Stimulated activated CD8-positive, alpha-beta memory T cell treated with anti-CD3 and anti-CD28 coated beads, Interleukin-4, amount 100 ng/mL, for 1 hour (primary cell): ENCODE measurements at places on chromosomes 6 and 20.

GRCh38 chr6:6758915-6759654 is 170.6 kb downstream of the LY86 start:
- no peak for DNase-seq

DNA sequence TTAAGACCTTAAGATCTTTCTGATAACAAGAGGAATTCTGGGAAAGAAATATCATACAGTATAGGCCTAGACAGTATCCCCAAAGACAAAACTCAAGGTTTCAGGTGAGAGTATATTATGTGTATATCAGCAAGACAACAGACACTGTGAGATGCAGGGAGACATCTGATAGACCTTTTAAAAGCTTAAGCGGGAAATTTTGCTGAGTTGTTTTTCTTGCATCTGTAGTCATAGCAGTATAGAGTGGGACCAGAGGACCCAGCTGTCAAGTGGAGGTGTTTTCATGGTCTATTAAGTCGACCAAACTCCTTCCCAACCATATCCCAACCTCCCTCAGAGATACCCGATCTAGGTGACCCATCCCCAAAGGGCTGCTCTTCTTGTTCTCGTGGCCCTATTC is 98.1 kb upstream of the THEMIS start:
- no peak for DNase-seq

GRCh38 chr20:60255866-60256265 is 297.6 kb downstream of the CDH26 start:
- no peak for DNase-seq

DNA sequence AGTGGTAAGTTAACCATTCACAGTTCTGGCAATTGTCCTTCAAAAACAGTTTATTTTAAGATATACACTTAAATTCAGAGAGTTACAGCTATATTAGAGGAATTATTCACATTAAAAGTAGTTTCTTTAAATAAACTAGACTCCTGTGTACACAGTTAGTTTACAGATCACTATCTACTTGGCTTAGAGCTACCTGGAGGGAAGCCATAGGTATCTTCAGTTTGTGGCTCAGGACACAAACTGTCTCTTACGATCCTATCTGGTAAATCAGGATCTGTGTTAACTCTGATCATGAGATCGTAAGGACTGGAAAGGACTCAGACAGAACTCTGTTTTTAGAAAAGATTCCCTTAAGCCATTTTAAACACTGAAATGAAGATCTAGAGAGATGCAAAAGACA is 160.9 kb downstream of the REV3L start:
- no peak for DNase-seq

DNA sequence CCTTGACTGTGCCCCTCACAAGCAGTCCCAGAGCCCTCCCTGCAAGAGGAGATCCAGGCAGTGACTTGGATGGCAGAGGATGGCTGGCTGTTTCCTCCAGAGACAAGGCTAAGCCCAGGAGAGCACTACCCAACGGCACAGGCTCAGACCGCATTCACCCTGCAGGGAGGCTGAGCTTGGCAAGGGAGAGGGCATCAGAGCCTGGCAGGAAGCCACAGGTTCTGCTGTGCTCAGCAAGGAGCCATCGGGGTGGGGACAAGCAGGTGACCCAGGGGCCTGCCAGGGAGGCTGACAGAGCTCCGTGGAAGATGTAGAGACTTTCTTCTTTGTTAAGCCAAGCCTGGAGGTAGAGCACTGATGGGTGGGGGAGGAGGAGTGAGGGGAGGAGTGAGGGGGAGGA is 159.2 kb upstream of the CST7 start:
- DNase-seq, result no peak

GRCh38 chr6:79167931-79168694 is 66.4 kb downstream of the HMGN3 start:
- DNase-seq, result no peak

DNA sequence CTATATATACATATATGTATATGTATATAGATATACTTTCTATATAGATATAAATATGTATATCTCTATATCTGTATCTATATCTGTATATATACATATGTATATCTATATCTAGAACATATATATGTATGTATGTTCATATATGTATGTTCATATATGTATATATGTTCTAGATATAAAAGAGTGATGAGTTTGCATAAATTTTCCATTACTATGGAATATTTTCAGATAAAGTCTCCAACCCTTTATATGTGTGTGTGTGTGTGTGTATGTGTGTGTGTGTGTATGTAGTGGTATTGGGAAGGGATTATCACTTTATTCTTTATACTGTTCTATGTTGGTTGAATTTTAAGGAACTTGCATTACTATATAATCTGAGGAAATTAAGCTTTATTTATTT is 33.3 kb downstream of the SYNE1 start:
- DNase-seq, result no peak

DNA sequence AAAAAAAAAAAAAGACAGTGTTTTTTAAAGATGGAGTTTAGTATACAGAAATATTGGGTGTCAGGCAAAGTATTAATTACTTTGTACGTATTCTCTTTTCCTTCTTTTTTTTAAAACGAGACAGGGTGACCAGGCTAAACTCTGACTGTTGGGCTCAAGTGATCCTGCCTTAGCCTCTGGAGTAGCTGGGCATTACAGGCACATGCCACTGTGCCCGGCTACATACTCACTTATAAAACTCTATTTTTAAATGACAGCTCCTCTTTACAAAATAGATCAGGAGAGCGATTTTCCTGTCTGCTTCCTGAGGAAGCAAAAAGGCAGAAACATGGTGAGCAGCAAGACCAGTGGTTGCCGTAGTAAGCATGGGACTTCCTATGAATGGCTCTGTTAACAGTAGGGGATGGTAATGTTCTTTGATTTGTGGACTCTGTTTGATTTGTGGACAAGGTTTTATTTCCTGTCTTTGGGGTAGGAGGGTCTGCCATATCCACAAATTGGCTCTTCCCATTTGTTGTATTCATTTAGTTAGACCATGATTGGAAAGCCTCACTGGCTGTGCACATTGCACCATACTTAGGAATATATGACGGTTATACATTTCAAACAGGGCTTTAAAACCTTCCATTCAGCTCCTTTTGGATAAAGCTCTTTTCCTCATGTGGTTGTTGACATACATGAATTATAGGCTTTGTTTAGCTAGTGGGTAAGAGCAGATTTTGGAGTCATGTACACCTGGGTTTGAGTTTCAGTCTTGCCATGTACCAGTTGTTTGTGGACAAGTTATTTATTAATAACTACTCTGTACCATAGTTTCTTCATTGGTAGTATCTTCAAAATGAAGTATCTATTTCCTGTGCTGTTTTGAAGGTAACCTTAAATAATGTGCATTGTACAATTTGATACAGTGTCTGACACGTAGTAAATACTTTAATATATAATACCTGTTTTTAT is 45.1 kb downstream of the PTPRA start:
- no peak for DNase-seq

DNA sequence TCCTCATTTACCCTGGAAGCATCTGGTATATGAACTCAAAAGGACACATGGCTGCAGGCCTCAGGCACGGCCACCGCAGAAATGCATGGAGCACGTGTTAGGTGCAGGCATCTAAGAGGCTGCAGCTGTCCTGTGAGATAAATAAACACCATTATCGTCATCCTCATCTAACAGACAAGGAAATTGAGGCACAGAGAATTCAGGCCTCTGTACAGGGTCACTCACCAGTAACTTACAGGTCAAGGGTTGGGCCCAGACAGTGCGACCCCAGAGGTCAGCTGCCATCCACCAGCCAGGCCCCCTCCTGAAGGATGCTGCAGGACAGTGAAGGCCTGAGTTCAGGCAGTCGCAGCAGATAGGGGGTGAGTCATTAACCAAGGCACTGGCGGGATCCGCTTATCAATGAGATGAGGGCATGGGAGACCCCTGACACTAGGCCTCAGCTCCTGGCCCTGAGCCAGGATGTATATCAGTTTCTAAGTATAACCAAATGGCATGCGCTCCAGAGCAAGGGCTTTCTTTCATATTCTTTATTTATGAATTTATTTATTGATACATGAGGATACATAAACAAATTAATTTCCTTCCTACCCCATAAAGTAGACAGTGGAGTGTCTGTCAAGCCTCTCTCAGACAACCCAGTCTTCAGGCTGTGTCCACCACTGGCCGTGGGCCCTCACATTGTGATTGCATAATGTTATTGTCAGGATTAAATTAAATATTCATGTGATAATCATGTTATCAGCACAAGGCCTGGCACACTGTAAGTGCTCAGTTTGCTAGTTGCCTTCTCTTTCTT is 316.9 kb downstream of the QKI start:
- no peak for DNase-seq

GRCh38 chr6:101203664-101204063 is 189.8 kb upstream of the GRIK2 start:
- DNase-seq, result no peak

- no peak for DNase-seq
Observed at GRCh38 chr6:153001767-153002612, 519 bp downstream of the MTRF1L start.

- no peak for DNase-seq
Observed at GRCh38 chr6:21666201-21666691, 72.7 kb downstream of the SOX4 start.

GRCh38 chr20:2902291-2902690 is 29.0 kb downstream of the PTPRA start:
- DNase-seq, result no peak

DNA sequence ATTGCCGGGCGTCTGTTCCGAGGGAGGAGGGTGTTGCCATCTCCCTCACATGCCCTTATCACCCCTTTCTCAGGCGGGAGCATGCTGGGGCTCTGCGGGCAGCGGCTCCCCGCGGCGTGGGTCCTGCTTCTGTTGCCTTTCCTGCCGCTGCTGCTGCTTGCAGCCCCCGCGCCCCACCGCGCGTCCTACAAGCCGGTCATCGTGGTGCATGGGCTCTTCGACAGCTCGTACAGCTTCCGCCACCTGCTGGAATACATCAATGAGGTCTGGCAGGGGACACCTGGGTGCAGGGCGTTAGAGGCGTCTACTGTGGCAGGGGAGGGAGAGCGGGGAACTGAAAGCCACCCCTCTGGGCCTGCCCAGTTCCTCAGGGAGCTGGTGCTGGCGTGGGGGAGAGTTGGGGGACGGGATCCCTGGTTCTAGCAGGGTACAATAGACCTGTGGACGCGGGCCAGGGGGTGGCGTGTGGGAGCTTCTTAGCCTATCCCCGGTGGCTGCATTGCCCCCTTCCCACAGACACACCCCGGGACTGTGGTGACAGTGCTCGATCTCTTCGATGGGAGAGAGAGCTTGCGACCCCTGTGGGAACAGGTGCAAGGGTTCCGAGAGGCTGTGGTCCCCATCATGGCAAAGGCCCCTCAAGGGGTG is 697 bp downstream of the PPT2 start:
- no peak for DNase-seq

GRCh38 chr6:67698534-67698933 is 936.5 kb upstream of the ADGRB3 start:
- no peak for DNase-seq

- peak; percentile 25 for DNase-seq
Observed at GRCh38 chr6:106097411-106098231, 11.5 kb downstream of the PRDM1 start.

GRCh38 chr6:106924694-106925523 is 49.6 kb downstream of the CD24 start:
- no peak for DNase-seq

DNA sequence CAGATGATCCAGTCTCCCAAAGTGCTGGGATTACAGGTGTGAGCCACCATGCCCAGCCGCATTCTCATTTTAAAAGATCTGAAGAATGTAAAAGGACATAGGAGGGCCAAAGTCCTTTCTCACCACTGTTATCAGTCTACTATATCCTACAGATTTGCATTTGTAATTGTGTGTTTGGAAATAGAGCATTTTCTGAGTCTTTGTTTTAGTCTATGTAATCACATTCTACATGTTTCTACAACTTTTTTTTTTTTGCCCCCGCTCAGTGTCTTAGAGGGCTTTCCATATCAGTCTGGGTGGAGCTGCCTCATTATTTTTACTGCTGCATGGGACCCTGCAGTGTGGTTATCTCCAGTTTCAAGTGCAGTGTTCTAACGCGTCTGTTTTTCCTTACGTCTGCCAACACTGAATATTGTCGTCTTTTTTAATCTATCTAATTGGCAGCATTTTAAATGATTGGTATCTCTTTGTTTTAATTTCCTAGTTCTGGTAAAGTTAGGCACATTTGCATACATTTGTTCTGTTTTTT is 7.8 kb downstream of the CUL9 start:
- DNase-seq, result no peak

DNA sequence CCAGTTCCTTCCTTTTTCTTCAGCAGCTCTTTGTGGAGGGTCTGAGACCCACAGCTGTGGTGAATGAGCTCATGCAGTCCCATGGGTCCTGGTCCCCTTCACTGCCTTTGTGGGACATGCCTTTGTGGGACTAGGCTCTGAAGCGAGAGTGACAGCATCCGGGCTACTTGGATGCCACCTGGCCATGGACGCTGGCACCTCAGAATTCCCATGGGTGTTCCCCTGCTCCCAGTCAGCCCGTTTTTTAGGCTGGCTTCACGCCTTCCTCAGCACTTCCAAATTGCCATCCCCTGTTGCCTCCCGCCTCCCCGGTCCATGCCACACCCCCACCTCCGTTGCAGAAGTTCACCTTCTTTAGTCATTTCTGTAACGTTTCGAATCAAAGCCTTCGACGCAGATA is 45.1 kb downstream of the RAMACL start:
- DNase-seq, result no peak

DNA sequence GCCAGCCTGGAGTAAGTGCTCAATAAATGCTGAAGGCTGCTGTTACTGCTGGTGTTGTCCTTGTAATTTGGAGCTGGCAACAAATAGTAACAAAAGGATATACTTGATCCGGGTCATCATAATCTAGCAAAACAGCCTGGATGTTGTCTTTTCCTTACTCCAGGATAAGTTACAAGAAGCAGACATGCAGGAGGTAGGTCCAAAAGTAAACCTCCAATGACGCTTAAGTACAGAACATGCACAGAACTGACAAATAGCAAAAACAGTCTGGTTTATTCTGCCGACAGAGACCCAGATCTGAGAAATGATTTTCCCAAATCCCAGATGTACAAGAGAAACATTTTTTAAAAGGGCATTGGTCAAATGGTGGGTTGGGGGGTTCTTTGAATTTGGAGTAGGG is 93.0 kb upstream of the KCNK16 start:
- DNase-seq, result no peak

DNA sequence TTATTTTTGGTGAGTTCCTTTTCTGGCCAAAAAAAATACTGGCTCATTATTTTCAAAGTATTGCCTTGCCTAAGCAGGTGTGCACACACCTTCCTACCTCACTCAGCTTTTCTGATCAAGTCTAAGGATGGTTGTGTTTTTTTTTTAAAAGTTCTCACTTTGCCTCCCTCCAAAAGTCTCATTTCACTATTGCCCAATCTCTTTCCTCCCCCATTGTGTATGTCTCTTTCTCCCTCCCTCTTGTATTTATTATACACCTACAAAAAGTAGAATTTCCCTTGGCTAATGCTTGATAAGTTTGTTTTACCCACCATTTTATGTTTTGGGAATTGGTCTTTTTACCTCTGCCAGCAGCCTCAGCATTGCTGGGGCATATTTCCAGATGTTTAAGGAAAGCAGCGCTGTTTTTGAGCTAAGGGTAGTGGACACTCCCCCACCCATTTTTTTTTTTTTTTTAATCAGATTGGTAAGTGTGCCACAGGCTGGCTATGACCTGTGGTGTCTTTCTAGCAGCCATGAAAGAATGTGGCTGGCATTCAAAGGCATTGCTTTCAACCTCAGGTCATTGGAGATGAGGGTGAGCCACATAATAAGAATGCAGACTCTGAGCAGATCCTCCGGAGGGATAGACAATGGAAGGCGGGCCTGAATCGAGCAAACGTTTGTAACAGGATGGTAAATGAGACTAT is 668.6 kb downstream of the UTRN start:
- no peak for DNase-seq

GRCh38 chr6:75882734-75883133 is 133.7 kb downstream of the MYO6 start:
- no peak for DNase-seq

- no peak for DNase-seq
Observed at GRCh38 chr6:141874930-141875602, 257.7 kb upstream of the GJE1 start.

GRCh38 chr20:16732506-16733152 is 2.8 kb downstream of the SNRPB2 start:
- no peak for DNase-seq
